ENCODE measurements at places on chromosomes 3 and 15.

DNA sequence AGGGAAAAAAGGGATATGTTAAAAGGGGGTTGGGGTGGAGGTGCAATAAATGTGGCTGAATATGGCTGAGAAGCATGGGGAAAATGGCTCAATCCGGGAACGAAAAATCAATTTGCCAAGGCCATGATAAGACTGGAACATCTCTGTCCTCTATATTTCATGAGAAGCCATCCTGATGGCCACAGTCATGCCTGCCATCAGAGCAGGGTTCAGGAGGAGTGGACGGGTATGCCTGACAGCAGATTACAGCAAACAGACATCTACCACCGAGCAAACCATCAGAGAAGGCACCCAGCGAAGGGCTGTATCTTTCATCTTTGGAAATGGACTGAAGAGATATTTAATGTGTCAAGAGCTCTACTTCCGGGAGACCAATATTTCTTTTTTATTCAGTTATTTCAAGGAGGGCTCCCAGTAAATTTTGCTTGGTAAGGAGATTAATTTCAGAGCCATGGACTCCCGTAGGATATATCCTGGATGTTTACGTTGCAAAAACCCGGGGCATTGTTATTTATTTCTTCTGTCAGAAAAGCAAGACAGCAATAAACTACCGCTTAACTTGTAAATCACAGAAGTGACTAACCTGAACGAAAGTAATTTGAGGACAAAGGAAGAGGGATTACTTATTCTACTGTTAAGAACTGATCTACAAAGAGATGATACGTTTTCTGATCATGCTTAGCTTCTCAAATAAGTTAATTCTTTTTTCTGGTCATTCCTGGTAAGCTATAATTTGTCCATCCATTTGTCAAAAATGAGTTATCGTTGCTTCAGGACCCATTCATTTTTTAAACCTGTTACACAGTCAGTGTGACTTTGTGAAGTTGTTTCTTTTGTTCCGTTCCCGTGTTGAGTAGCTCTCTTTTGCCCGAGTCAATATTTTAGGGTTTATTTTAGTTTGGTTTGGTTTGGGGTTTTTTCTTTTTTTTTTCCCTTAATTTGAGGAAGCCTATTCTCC, 80.6 kb upstream of the CHD2 start:
- DNase-seq = no peak

DNA sequence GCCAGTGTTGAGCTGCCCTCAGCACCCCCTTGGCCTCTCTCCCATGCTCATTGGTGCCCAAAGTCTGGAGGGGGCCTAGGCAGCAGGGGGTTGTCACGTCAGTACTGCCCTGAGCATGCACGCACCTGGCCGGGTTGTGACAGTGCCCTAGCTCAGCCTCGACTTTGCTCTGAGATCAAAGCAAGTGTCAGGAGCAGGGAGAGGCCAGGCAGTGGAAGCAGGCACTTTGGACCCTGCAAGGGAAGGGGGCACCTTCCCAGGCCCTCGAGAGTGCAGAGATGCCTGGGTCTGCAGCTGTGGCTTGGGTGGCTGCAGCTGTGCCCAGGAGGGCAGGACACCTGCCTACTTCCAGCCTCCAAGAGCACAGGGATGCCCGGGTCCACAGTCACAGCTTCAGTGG, 561.3 kb downstream of the NLGN1 start:
- DNase-seq = no peak

DNA sequence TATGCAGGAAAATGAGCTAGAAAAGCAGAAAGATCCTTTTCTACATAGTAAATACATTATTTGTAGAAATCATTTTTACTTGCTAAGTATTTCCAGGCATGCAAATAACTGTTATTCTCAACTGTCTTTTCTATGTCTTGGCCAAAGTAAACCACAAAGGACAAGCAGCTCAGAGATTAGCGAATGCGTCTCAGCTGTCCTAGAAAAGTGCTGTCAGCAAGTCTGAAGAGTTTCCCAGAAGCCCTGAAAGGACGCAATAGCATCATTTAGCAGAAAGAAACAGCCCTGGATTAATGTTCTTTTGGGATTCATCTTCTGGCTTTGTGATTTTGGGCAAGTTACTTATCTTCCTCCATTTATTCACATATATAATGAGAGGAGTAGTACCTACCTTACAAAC, 100.3 kb downstream of the ZIC1 start:
- no peak for DNase-seq

DNA sequence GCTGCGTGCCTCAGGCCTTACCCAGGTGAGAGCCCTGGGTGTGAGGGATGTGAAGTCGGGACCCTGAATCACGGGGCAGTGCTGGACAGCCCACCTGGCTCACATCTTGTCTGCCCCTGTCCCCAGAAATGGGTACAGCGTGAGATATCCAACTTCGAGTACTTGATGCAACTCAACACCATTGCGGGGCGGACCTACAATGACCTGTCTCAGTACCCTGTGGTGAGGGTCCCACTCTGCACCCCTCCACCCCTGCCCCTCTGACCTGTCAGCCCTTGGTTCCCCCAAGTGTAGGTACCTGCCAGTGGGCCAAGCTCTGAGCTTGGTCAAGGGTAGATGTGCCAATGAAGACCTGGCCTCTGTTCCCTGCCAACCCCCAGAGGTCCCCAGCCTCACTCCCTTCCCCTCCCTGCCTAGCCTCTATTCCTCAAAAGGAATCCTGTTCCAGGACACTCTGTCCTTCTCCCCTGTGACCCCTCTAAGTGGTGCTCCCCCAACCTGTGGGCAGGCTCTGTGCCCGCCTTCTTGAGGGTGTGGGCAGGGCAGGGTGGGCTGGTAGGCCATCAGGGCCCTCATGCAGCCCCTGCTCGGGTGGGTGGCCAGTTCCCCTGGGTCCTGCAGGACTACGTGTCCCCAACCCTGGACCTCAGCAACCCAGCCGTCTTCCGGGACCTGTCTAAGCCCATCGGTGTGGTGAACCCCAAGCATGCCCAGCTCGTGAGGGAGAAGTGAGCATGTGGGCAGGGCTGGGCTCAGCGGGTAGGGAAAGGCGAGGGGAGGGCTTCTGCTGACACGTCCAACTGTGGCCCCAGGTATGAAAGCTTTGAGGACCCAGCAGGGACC, 25.1 kb downstream of the NBEAL2 start:
- no peak for DNase-seq

- no peak for DNase-seq
Observed at GRCh38 chr15:79989682-79990081, 18.7 kb upstream of the BCL2A1 start.

DNA sequence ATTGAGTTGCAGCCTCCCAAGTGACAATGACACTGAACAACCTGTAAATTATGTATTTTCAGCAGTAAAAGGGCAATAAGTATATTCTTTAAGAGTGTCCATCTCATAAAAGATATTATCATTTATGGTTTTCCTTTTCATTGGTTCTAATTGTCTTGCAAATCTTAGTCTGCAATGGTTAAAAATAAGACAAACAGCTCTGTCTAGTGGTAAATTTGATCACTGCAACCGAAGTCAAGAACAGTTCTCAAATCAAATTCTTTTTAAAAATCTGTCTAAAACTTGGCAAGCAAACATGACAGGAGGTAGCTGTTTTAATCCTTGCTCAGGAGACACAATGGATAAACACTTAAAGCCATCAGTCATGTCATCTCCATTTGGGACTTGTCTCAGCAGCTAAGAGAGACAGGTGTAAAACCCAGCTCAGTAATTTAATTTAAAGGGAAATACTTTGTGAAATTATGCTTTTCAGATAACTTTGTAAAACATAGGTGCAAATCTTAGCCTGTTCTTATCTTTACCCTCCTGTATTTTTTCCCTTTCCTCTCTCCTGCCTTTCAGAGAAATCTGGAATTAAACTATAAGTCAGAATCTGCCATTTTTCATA, 150.3 kb upstream of the ARHGEF26 start:
- no peak for DNase-seq

GRCh38 chr15:93048759-93049161, 40.3 kb downstream of the RGMA start:
- no peak for DNase-seq

DNA sequence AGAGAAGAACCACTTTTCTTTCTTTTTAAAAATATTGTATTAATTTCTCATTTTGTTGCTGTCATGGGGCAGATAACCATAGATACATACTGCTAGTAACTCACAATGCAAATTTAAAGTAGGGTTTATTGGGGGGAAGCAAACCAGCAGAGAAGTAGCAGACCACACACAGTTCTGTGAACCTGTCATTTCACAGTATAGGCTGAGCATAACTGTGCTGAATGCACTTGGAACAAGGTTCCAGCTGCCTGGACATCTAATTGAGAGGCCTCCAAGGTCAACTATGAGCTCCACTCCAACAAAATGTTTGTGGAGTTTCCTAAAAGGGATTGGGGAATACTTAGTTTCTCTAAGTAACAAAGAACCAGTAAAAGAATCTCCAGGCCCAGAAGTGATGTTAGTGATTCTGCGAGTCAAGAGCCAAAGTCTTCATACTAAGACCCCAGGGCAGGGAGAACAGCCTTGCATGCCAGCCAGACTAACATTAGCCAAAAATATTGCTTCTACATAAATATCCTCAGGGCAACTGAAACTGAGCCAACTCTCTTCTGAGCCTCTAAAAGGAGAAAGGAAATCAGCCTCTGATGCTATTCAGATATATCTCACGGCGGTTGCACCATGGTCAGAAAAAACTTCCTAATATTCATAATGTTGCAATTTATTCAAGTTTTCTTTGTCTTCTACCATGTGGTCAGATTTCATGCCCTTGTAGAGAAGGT, 856.4 kb upstream of the ALCAM start:
- DNase-seq = no peak

- no peak for DNase-seq
Observed at GRCh38 chr3:81249540-81250029, 511.9 kb downstream of the GBE1 start.

DNA sequence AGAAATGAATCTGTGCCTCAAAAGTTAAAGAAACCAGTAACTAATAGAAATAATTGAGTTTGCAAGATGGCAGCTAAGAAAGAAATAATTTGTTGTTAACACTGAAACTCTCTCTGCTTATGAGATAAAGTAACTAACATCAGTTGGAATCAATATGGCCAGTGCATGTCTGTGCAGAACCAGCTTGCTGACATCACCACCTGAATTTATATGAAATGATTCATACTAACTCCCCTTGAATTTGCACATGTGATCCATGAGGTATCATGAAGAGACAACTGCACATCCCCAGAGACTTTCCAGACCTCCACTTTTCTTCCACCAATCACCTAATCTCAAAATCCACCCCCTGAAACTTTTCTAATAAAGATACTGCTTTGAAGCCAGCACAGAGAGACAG, 10.3 kb upstream of the SLC25A38 start:
- no peak for DNase-seq

DNA sequence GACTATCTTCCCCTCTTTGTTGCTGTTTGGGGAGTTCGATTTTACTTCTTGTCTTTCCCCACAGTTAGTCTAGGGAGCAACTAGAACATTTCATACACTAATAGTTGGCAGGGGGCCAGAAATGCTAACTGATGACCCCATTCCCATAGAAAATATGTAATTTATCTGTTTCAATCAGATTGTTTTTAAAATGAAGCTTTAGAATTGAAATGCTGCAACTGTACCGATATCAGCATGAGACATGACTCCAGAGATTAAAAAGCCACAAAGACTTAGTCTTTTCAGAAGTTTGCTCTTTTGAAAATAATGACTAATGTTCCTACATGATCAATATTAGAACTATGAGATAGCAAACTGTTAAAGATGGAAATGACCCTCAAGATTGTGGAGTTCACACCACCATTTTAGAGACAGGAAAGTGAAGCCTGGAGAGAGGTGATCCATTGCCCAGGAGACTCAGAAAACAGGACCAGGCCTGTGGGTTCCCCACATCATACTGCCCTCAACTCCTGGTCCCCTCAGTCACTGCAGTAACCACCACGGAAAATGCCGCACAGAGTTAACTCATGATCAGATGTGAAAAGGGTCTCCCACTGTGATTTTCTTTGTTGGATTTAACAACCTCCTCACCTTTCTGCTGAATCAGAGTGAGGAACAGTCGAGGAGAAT, 130.3 kb downstream of the CHDH start:
- no peak for DNase-seq

DNA sequence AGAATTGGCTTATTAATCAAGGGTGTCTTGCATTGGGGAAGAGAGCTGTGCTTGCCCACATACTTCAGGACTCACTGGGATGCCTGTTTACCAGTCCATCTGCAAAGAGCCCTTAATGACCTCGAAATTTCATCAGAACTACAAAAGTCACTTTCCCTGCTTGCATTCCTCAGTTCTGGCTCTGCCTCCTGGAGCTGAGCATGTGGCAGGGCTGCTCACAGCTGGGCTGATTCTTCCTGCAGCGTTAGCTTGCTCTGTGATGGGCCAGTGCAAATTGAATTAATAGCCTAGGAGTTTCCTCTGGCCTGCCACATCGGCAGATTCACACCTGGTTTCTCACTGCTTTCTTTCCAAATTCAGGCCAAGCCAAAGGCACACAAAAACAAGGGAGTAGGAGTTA, 108.9 kb downstream of the DUT start:
- DNase-seq = no peak

DNA sequence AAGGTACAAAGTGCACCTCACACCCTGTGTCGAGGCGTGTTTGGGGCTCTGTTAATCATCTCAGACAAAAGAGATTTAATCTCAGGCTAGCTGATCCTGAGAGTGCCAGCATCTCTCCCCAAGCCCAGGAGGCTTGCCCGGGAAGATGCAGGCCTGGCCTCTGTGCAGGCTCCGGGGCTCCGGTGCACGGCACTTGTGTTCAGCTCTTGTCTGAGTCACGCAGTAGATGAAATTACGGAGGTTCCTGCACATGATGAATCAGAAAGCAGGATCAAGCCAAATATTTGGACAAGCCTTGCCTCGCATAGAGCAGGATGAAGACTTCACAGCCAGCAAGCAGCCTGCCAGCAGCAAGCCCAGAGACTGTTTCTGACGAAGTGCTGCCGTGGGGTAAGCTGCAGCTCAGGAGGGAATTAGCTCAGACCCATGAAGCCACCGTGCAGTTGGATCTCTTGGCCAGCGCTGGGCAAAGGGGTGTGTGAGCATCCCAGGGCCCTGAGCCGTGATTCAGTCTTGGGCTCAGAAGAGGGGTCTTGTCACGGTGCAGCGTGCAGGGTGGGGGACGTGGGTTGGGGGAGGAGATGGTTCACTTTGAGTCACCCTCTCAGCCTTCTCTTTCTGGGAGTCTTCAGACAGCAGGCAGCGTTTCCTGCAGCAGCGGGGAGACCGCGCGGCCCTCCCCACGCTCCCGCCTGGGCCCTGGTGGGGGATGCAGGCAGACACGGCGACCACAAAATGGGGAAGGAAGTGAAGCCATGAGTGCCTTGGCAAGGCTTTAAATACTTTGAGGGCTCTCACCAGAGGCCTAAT, 89.2 kb upstream of the MEF2A start:
- DNase-seq = no peak

DNA sequence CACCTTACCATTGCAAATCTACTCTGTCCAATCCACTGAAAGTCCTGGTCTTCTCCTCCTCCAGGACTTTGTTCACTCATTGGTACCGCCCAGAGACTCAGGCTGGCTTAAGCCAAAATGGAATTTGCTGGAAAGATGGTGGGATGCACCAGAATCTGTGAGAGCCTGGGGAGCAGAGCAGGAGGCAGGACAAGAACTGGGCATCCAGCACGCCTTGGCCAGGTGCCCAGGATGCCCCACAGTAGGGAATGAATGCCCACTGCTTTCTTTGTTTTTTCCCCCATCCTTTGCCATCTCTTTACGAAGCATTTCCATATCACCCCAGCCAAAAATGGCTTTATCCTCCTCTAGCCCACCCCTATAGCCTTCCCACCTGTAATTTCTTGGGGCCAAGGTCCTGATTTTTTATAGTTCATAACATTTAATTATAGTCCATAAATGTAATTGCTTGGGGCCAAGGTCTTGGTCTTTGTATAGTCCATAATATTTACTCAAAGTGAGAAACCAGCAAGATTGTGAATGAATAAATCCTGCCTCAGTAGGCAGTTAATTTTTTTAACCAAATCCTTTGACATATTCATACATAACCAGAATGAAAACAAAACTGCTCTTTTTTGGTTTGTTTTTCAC, 23.3 kb upstream of the IREB2 start:
- DNase-seq = no peak
